ENCODE measurements at places on chromosomes 7 and 10.

DNA sequence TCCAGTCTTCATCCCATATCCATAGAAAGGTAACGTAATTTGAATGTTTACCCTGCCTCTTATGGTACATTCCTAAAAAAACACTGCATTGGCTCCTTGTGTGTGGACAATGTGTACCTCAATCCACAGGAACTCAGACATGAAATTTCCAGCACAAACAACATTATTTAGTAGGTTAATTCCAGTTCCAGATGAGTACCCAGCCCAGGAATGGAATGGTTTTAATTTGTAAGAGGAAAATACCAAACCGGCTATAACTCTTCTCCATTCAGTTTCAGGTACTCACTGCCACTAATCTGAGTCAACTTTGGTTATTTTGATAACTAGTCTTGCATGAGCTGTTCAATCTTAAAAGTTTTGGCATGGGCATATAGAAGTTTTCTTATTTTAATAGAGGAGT, 39.0 kb downstream of the TFPI2 start:
- no peak for DNase-seq

DNA sequence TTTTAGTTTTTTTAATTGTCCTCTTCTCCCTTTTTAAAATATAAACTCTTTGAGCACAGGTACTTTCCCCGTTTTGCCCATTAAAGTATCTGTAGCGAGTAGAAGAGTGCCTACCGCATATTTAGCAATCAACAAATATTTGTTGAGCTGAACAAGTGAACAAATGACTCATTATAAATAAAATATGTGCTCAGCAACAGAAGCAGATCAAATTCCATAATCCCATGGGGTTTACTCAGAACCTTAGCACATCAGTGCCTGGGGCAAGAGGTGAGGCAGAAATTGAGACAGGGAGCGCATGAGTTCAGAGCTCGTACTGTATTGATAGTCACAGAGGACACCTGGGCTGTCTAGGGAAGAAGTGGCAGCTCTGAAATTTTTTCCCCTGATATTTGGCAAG, 161.0 kb downstream of the SEM1 start:
- DNase-seq = no peak

GRCh38 chr10:106560925-106561640, 603.4 kb downstream of the SORCS1 start:
- DNase-seq = no peak

- peak; percentile 81 for DNase-seq
Observed at GRCh38 chr7:3272691-3273141, 28.3 kb upstream of the SDK1 start.

GRCh38 chr7:71785216-71785615, 626.9 kb downstream of the CALN1 start:
- no peak for DNase-seq

DNA sequence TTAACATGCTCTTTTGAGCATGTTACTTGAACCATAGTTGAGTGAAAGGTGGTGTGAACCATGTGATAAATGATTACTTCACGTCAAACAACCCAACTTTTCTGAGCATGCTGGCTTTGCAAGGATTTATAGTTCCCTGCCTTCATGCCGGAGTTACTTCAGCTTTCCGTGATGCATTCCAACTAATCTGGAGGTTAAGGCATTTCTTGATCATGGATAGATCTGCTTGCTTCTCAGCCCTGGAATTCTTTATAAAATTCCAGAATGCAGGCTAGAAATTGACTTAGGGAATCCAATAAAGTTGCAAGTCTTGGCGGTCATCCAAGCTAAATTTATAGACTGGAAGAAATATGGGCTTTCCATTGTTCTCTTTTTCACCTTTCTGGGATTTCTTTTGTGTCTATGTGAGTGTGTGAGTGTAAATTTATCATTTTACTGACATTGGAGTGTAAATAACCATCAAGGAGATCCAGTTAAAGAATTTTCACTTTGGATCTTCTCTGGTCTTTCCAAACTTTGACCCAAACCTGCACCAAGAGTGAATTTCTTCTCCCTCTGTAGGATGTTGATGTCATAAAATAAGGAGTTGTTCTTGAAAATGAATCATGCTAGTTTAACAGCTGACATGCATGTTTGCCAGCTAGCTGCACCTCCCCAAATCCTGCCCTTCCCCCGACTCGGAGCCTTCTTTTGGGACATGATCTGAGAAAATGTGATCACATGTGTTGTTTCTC, 289.0 kb downstream of the TWIST1 start:
- no peak for DNase-seq

GRCh38 chr7:139300390-139300789, 40.7 kb upstream of the FMC1 start:
- no peak for DNase-seq

DNA sequence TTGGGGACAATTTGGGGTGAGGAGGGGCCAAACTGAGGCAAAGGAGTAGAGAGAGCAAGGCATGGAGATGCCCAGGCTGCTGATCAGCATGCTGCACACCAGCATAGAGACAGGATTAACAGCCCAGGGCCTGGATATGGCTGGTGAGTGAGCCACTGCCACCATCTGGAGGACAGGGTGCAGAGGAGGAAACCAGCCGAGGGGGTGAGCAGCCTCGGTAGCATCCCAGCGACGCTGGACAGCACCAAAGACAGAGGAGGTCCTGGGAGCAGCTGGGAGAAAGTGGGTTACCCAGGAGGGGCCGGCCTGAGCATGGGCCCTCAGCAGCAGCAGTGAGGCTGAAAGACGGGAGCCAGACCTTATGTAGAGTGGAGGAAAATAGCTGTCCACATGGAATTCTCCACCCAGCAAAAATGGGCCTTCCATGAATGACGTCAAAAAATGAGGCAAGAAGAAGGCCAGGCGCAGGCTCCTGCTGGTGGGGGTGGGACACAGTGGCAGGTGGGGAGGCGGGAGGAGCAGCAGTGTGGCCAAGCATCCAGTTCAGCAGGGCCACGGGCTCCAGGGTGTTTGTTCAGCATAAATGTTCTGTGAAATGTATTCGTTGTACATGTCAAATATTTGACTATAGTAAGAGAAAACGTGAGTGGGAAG, 16.7 kb downstream of the RET start:
- DNase-seq = peak; percentile 42

- no peak for DNase-seq
Observed at GRCh38 chr7:66615699-66616098, 13.0 kb upstream of the KCTD7 start.

DNA sequence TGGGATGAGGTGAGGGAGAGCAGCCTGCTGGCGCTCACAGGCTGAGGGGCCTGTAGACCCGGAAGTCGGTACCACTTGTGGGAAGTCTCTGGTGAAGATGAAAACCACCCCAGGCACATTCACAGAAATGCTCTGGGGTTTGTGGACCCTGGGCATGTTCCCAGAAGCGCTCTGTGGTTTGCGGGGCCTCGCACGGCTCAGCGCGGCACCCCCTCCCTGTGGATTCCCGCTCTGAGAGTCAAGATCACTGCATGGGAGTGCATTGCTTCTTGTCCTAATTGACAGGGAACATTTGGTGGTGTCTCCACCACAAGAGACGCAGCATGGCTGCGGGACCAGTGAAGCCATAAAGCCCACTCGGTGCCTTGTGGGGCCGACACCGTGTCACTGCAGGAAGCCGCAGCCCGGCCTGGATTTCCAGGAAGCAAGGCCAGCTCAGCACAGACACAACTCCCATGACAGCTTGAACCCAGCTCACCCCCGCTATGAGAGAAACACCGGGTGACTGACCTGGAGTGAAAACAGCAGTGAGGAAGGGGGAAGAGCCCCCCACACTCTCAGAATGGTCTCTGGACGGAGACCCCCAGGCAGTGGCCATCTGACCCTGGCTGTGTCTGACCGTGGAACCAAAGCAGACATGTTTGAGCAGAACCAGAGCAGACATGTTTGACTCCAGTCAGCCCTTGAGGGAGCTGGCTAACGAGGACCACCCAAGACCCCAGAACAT, 157.2 kb downstream of the PTPRN2 start:
- DNase-seq = no peak

- no peak for DNase-seq
Observed at GRCh38 chr7:80070391-80070790, 64.2 kb upstream of the GNAI1 start.

DNA sequence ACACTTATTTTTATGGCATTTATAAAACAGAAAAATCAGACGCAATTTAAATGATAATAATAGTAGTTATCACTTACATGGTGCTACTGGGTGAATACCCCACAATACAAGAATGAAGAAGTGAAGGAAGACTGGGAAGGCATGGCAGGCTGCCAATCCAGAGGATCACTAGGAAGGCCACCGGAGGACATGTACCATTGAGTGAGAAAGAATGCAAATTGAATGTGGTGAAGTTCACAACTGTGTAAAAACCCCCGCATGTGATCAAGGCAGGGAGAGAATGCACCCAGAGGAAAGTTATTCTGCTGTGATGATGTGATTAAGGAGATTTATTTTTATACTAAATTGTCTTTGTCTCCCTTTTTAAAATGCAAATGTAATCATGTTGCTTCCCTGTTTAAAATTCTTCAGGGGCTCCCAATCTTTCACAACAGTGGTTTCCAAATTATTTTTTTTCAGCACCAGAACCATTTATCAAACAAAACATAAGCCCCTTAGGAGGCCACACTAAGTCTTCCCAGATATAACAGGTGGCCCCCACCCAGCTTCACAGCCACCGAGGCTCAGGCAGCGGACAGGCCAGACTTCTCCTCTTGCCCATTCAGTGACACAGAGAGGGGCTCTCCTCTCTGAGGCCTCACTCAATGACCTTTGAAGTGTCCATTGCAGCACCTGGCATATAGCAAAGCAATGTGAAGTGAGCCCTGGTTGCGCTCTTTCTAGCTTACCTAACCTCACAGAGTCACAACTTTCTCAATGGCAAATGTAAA, 59.6 kb downstream of the FRMPD2 start:
- no peak for DNase-seq

DNA sequence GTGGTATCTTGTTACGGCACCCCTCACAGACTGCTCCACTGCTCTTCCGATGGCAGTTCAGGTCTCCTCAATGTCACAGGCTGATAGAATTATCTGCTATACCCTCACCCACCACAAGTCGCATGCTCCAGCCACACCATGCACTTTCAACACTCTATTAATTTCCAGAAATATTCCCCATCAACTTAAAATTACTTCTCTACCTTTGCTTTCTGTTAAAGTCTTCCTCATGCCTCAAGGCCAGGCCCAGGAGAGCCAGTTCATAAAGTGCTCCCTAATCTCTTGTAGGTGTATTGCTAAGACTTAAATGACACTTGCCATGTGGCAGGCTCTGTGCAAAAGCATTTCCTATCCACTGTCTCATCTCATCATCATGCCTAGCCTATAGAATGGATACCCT, 105.9 kb upstream of the ARID5B start:
- no peak for DNase-seq

GRCh38 chr10:34024282-34024681, 689.8 kb upstream of the NRP1 start:
- no peak for DNase-seq

GRCh38 chr7:97174303-97174702, 56.8 kb downstream of the SDHAF3 start:
- no peak for DNase-seq

DNA sequence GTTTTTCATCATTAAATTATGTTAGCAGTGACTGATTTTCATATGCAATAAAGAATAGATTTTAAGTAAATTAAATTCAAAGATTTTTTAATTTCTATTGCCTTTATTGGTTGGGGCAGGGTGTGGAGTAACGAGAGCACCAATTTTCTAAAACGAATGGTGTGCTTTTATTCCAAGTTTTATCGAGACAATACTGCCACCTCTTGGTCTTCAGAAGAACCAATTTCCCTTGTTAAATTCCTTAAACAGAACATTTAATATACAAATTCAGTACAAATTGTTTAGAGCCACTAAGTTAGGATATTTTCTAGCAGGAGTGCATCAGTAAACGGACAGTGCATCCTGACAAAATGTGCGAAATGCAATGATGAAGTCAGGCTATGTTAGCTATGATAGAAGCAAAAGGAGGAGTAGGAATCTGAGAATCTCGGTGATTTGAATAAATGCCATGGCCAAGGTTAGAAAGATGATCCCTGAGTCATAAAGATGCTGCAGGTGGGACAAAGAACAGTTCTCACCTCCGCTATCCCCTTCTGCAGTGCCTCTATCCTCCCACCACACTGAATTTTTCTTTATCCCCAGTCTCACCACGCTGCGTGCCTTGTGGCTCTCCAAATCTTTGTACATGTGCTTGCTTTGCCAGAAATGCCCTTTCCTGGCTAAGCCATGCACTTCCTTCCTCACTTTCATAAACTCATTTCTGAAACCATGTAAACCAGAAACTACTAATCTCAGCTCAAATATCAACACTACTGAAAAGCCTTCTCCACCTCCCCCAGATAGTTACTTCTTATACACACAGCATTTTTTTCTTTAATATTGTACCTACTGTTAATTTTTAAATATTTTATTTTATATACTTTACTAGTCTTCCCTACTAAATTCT, 31.9 kb upstream of the AGBL3 start:
- peak; percentile 8 for DNase-seq

DNA sequence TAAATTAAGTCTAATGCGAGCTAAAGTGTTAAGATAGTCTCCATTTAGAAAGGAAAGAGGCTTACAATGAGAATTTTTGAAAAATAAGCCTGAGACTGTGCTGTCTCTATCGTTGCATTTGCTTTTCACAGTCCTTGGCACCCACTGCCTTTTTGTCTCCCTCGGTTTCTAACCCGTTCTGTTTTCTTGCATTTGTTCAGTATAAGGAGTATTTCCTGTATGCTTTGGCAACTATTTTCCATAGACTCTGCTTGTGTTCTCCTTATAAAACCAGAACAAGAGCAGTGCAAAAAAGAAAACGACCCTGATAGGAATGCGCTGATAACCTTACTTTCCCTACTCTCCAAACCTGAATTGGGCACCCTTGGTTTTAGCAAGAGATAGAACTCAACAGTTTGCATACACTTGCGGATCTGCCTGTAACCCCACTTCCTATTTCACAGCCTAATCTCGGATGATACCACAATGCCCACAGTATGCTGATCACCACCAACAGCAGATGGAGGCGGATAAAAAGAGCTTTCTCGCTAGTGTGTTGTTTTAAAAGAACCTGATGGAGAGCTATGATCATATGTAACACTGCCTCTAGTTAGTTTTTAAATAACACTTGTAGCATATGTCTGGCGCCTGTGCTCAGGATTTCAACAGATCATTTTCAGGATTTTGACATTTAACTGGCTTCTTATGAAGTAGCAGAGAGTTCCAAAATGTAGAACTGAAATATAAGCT, 1.6 kb upstream of the ARHGAP12 start:
- no peak for DNase-seq

- no peak for DNase-seq
Observed at GRCh38 chr10:112429147-112429546, 17.6 kb downstream of the ZDHHC6 start.

DNA sequence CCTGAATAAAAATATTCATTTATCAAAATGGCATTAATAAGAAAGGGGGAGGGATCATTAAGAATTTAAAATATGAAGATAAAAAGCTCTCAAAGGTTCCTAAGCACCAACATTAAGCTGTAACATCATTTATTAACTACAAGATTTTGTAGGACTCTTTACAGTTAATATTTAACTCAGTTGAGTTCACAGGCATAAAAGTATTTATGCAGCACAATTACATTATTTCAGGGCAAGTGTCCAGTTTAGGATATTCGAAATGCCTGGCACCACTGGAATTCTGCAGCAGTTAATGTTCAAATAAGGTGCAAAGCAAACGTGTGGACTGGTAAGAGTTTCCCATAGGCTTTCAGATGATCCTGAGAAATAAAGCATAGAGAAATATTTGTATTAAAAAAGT, 30.5 kb downstream of the NPS start:
- DNase-seq = no peak
